Kidney epithelial cell (primary cell): ENCODE measurements at places on chromosomes 4 and X. TPM values are rescaled to one million over a fixed set of nuclear protein-coding genes. Genes with fewer than 3 reads are reported as not detected.

- DNase-seq, result no peak
Measured at GRCh38 chr4:183449193-183449882, 4.9 kb downstream of the CDKN2AIP start.

DNA sequence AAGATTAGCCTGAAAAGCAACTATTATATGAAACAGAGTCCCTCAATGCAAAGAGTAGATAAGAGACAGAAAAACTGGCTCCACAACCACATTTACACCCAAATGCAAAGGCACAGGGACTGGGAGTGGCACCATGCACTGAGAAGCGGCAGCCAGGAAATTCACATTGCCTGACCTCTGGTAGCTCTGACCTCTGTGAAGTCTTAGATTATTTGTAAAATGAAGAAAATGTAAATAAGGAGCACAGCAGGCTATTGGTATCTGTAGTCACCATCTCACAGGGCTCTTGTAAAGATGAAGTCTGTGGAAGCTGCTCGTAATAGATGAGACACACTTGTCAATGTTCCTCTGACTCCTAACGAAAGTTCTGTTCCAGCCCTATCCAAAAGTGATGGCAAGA lies 69.7 kb downstream of the FAT1 start:
- no peak for DNase-seq

- peak; percentile 2 for DNase-seq
Measured at GRCh38 chr4:109207061-109207460, 95.4 kb downstream of the COL25A1 start.

GRCh38 chrX:111244235-111244750 lies 26.0 kb downstream of the CAPN6 start:
- no peak for DNase-seq

DNA sequence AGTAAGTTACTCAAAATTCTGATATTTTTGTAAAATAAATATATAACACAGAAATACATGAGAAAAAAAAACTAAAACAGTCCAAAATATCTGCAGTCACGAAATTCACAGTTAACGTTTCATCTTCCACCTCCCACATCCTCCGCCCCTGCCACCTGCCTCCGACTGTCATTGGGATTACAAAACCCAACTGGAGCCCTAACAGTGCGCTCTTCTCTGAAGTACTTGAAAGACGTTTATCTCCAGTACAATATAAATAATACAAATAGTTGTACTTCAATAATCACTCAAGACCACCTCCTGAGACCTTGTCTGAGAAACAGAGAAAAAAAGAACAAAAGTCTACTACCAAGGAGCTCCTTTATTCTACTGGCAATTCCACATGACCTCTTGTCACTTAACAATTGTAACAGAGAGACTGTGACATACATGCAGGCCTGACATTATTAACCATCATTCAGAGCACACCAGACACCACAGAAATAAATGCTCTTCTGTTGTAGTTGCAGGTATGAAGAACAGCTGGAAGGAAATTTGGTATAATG lies 280.6 kb downstream of the PPP3CA start:
- no peak for DNase-seq

- DNase-seq, result no peak
Measured at GRCh38 chr4:56971383-56971782, 6.0 kb downstream of the NOA1 start.

DNA sequence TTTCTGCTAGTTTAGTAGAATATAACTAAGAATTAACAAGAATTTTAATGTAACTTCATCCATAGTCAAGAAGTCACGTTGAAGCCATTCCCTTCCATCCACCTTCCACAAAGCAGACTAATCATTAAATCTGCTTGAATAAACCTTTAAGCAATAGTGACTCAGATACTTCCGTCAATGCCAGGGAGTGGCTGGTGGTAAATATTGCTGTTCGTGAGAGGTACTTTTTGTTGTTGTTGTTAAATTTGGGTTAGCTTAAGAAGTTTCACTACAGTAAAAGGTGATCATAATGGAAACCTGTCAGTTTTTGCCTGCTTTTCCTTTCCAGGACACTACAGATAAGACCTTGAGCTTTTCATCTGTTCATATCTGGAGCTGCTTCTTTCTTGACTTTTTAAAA lies 316.3 kb downstream of the TMA16 start:
- no peak for DNase-seq

CLDN34 gene
- not detected in 2 replicates for total RNA-seq

DNA sequence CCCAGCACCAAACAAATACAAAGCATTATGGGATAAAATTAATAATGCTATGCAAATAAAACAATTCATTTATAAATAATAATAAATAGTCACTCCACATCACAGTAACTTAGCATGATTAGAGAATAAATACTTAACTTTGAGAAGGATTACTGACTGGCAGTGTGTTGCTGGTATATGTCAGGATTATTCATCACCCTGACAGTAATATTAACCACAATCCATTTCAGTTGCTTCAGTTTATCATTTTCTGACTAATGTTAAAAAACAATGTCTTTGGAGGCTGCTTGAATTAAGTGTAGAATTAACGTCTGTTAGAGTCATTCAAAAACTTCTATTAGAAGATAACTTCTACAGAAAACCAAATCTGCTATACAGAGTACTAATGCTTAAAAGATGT lies 124.1 kb upstream of the MAB21L2 start:
- DNase-seq, result no peak
